Spleen (tissue), 13 donors: ENCODE measurements at places on chromosomes 5 and 9.

GRCh38 chr5:28104080-28104479 lies 1065.7 kb upstream of the CDH9 start:
- no peak for DNase-seq

GRCh38 chr5:95647886-95648860 lies 1.6 kb downstream of the RFESD start:
- DNase-seq = no peak

DNA sequence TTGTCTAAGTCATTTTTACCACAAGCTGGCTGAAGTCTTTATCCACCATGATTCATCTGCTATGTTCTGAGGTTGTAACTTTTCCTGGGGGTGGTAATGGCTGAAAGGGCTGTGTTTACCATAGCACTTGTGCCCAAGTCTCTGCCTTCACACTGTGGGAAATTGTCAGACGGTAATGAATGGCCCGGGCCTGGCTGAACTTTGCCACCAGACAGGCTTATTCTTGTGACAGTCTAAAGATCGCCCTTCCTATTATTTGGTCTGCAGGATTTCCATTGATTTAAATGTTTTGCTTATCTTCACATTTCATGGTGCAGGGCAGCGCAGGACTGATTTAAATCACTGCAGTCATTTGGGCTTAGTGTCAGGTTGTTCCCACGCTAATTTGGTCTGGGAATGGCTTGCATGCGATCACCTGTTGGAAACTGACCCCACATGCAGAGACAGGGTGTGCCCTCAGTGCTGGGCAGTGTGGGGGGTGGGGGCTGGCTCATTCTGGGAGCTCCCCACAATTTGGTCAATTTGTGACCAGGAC lies 109.3 kb upstream of the ICE1 start:
- no peak for DNase-seq

DNA sequence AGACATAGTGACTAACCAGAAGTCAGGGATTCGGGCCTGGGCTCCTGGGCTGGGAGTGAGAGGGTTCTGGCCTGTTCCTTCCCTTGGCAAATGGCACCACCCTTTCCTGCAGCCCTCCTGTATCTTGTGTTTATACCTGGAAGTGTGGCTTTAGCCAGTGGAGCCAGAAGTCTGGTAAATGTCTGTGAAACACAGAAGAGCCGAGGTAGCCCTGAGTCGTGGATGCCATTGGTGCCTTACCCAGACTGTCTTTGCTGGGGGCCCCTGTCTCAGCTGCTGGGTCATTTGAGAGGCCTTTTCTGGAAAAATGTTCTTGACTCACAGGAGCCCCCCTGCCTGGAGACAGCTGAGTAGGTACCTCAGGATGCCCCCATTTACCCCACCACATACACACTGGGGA lies 95.7 kb upstream of the BASP1 start:
- DNase-seq = no peak

GRCh38 chr5:78819166-78819565 lies 165.9 kb downstream of the ARSB start:
- DNase-seq = no peak

GRCh38 chr5:80082281-80082680 lies 47.1 kb downstream of the THBS4 start:
- DNase-seq = no peak

DNA sequence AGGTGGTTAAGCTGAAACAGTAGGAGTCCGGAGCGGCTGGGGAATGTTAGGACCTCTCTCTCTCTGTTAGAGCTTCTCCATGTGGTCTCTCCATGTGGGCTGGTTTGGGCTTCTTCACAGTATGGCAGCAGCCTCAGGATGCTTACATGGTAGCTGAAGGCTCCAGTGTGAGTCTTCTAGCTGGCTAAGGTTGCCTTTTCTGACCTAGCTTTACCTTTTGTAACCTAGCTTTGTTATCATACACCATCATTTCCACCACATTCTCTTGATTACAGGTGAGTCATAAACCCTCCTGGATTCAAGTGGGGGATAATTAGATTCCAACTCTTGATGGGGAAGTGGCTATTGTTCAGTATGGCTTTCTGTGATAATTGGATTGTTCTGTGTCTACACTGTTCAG lies 98.5 kb downstream of the MTREX start:
- no peak for DNase-seq

DNA sequence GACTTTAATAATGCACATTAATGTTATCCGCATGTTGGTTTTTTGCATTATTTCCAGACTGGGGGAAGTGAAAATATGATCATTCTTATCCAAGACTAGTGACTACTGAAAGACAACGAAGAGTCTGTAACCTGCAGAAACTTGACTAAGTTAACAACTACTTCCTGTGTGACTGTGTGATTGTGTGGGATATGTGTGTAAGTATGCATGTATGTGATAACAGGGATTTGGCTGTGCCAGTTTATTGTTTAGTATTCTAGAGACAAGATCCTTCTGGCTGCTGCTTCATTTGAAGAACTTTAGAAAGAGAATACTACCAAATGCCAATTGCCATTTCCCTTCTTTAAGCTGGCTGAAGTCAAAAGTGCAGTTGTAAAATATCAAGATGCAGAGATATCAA lies 375.7 kb upstream of the PRR16 start:
- no peak for DNase-seq

DNA sequence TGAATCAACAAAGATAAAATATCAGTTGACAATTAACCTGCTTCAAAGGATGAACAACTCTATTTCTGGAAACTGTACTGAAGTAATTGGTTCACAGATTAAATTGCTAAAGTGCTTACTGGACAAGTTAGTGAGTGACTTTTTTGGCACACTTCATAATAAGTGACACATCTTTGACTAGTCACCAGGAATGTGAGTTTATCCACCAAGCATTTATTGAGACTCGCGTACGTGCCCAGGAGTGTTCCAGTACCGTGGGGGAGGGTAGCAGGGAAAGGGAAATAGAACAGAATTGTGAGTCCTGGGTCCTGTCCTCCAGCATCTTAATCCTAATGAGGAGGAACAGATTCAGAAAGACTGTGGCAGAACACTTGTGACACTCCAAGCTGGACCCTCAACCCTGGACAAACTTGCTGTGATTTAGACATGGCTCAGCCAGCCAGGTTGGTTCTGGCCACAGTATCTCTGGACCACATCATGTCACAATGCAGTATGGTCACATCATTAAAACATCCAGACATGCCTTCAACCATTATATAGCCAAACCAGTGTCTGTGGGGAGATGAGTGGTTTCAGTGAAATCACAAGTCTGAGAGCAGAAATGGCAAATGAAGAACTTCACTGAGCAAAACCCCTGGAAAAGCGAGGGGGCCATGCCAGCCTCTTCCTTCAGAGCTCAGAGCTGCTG lies 623.1 kb downstream of the BNC2 start:
- DNase-seq = no peak

GRCh38 chr5:171157775-171158174 lies 151.3 kb upstream of the TLX3 start:
- DNase-seq = no peak

- no peak for DNase-seq
These were observed 307.3 kb downstream of the PIK3R1 start for GRCh38 chr5:68522863-68523262.

GRCh38 chr9:117050007-117050406 lies 362.9 kb downstream of the TRIM32 start:
- DNase-seq = no peak

- no peak for DNase-seq
These were observed 59.0 kb upstream of the NUDT12 start for GRCh38 chr5:103621548-103621930.

- DNase-seq = no peak
These were observed 25.3 kb upstream of the LRRTM2 start for GRCh38 chr5:138900281-138900965.

DNA sequence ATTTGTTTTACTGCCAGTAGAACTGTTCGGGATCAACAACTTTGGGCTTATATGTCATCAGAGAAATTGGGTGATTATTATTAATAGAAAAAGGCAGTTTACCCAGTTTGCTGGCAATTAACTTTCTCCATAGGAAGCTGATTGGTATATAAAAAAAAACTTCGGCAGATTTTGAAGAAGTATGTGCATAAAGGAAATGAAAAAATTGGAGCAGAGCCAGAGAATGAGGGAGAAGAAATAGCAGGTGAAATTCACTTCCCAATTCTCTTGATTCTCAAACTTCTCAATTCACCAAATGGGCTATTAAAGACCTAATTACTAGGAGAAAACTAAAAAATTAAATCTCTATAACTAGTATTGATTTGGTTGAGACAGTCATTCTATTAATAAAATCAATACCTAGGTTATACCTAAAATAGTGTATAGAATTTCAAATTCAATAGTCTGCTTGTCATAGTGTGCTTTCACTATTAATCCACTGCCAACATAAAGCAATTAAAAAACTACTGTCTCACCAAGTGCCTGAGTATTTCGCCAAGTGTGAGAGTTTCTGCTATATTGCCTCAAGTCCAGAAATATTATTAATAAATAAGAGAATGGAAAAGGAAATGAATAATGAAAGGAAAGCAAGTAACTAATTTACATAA lies 47.5 kb downstream of the STX17 start:
- no peak for DNase-seq

- DNase-seq = no peak
These were observed 529 bp downstream of the UBAC1 start for GRCh38 chr9:135960411-135961276.

DNA sequence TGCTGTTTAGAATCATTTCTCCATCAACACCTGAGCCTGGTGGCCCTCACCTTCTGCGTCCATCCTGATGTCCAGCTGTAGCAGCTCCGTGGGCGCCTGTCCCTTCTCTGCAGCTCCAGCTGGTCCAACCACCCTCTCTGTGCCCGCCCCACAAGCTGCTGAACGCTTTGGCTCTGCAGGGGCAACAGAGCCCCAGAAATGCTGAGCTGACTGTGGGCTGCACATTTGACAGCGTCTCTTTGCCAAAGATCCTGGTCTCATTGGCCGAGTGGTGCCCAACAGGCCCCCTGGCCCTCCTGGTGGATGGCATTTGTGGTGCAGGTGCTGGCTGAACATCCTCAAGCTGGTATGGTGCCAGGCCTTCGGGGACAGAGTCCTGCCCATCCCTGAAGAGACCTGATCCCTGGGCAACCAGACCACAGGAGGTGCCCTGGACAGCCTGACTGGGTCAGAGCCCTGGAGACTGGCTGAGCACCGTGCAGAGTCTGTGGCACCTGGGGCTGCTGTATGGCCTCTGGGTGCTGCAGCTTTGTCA lies 25.3 kb upstream of the CEP72 start:
- DNase-seq = no peak

- DNase-seq = no peak
These were observed 277.5 kb downstream of the CEMIP2 start for GRCh38 chr9:71490810-71491209.

DNA sequence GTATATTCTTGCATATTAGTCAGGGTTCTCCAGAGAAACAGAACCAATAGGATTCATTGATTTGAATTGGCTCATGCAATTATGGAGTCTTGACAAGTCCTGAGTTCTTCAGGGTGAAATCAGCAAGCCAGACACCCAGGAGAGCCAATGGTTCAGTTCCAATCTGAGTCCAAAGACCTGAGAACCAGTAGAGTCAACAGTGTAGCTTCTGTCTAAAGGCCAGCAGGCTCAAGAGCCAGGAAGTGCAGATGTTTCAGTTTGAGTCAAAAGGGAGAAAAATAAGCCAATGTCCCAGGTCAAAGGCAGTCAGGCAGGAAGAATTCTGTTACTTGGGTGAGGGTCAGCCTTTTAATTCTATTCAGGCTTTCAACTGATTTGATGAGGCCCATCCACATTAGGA lies 37.8 kb upstream of the ANKRD34B start:
- DNase-seq = no peak

DNA sequence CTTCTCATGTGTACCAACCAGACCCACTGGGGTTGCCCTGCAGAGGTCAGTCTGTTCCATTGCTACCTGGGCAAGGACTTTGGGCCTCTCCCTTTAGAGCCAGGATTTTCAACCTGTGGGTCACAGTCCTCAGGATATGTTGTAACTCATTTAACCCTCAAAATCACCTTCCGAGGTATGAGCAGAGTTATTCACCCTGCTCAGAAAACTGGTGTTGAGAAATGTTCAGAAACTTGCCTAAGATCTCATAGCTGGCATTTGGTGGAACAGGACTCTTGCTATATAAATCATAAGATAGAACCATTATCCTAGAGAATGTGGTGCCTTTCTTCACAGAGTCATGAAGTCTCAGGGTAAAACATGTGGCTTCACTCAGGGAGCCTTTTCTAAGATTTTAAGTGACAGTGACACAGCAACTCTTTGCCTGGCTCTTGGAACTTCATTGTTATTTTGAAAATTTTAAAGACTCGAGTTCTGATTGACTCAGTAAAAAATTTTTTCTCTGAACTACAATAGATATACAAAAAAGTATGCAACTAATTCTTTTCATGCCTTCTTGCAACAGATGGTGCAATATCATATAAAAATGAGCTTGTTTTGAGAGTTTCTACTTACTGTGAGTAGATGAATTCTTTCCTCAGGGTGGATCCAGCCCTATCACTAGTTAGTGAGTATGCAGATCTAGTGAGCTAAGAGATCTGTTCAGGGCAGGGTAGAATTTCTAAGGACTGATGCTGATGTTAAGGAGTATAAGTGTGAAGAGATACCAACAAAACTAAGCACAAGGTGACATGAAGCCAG lies 29.5 kb downstream of the CAST start:
- DNase-seq = no peak

- no peak for DNase-seq
These were observed 161.4 kb downstream of the PRELID2 start for GRCh38 chr5:145673786-145674185.

GRCh38 chr9:113788616-113789330 lies 87.3 kb upstream of the ZNF618 start:
- no peak for DNase-seq

DNA sequence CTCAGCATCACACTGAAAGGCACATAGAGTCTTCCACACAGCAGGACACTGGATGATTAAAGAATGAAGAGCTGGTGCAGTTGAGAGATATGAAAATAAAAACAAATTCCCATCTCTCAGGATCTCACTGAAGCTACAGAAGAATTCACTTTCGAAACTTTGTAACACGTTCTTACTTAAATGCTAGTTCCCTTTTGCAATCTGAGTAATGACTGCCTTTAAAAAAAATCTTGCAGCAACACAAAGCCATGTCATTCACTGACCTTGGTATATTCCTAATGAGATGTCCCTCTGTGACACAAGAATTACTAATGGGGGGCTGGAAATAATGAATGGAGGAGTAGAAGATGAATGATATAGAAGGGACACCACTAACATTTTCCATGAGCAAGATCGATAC lies 201.8 kb downstream of the GLIS3 start:
- no peak for DNase-seq

DNA sequence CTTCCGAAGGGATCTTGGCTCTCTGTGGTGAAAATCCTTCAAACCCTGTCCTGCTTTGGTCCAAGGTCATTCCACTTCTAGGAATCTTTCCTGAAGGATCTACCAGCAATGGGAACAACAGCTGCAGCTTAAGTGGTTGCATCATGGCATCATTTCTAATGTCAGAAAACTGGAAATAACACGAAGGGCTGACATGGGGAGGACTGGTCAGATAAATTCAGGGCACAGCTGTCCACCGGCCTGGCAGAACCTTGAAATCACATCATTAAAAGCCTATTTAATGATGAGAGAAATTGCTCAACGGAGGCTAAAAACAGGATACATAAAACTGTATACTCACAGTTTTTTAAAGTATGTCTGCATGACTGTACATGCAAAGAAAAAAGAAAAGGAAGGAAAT lies 28.3 kb downstream of the OLFML2A start:
- no peak for DNase-seq

- DNase-seq = no peak
These were observed 83.0 kb upstream of the RANBP6 start for GRCh38 chr9:6098431-6098830.
